Activated CD4-positive, alpha-beta T cell treated with anti-CD3 and anti-CD28 coated beads for 36 hours (primary cell): ENCODE measurements at places on chromosomes 6 and 20. TPM values are rescaled to one million over a fixed set of nuclear protein-coding genes. Genes with fewer than 3 reads are reported as not detected.

DNA sequence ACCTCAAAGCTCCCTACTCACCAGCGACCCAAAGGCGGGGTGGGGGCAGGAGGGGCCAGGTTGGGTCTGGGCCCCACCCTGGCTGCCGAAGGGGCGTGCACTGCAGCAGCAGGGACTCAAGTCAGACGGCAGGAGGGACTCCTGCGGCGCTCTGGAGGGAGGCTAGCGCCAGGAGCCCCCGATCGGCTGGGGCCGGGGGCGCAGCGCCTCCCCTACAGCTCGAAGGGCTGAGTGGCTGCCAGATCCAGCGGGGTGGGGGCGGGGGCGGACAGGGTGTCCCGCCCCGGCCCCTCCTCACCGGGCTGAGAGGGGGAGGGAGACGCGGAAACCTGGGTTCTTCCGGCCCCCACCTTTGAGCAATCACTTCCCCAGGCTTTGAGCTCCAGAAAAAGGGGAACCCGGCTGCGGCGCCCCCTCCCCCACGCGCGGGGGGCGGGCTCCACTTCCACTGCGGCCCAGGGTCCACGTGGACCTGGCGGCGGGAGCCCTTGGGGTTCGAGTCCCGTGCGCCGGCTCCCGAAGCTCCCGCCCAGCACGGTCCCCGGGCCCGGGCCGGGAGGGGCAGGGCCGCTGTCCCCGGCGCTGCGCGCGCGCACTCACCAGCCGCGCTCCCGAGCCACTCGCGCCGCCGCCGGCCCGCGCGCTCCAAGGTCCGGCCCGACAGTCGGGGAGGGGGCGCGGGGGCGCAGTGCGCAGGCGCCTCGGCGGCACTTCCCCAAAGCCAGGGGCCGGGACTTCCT lies at the start of gene RGS19:
RGS19 (minus strand) TSS at position 246 of the 740 bp plus-strand sequence. CDS start 2,632 bp downstream, outside the sequence.
- peak within 1 kb of the TSS; percentile 90 for H3K4me3 ChIP-seq
- H3K4me1 ChIP-seq, result peaks cover 28% of the 10 kb centered on the region
- H3K27me3 ChIP-seq, result peaks cover 3% of the 10 kb centered on the region
- peaks cover 2% of the 10 kb centered on the region for H3K36me3 ChIP-seq

GRCh38 chr6:33053230-33053629 lies 20.2 kb downstream of the HLA-DPA1 start:
- no peak overlapping the region for H3K4me3 ChIP-seq
- DNase-seq, result no peak
- peaks cover 8% of the 10 kb centered on the region for H3K4me1 ChIP-seq
- H3K27ac ChIP-seq, result no peak overlapping the region

DNA sequence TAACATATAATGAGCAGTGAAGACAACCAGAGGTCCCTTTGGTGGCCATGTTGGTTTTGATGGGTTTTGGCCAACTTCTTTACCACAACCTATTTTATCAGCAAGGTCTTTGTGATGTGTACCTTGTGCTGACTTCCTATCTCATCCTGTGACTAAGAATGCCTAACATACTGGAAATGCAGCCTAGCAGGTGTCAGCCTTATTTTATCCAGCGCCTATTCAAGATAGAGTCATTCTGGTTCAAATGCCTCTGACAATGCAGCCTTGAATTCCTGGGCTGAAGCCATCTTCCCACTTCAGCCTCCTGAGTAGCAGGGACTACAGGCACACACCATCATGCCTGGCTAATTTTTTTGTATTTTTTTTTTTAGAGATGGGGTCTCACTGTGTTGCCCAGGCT lies 7.8 kb upstream of the TRIM38 start:
- peaks cover 15% of the 10 kb centered on the region for H3K36me3 ChIP-seq
- H3K27me3 ChIP-seq, result peaks cover 2% of the 10 kb centered on the region
- no peak for DNase-seq
- H3K4me3 ChIP-seq, result no peak overlapping the region

DNA sequence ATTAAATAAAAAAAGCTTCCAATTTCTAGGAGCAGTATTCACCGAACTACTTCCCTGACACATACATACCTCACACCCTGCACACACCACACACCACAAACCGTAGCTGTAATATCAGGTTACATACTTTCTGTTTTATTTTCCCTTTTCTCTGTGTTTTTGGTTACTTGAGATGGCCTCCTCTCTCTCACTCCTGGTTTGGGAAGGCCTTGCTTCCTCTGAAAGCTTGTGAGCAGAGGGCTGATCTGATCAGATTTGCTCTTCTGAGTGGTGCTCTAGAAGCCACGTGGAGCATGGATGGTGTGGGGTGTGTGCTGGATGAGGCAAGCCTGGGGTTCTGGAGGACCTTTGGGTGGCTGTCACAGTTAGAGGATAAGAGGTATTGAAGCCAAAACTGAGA lies 20.9 kb downstream of the UTRN start:
- peaks cover 22% of the 10 kb centered on the region for H3K4me1 ChIP-seq
- H3K27ac ChIP-seq, result peak overlapping the region; percentile 68
- H3K27me3 ChIP-seq, result peaks cover 18% of the 10 kb centered on the region
- peak overlapping the region; percentile 4 for H3K4me3 ChIP-seq
- no peaks in the 10 kb centered on the region for H3K36me3 ChIP-seq

- no peak for DNase-seq
- no peaks in the 10 kb centered on the region for H3K27me3 ChIP-seq
- peaks cover under 1% of the 10 kb centered on the region for H3K36me3 ChIP-seq
- H3K4me1 ChIP-seq, result no peaks in the 10 kb centered on the region
Measured at GRCh38 chr6:5012519-5012918, 8.7 kb upstream of the RPP40 start.

The DLL1 gene
- 0.91 TPM for total RNA-seq

The SNAP91 gene
- not detected for total RNA-seq

- no peaks in the 10 kb centered on the region for H3K36me3 ChIP-seq
- no peak for DNase-seq
- no peak overlapping the region for H3K4me3 ChIP-seq
- H3K27me3 ChIP-seq, result peaks cover 2% of the 10 kb centered on the region
- H3K4me1 ChIP-seq, result no peaks in the 10 kb centered on the region
Measured at GRCh38 chr6:165744555-165745228, 81.7 kb upstream of the PDE10A start.
